ENCODE measurements at places on chromosomes 11 and 22.

DNA sequence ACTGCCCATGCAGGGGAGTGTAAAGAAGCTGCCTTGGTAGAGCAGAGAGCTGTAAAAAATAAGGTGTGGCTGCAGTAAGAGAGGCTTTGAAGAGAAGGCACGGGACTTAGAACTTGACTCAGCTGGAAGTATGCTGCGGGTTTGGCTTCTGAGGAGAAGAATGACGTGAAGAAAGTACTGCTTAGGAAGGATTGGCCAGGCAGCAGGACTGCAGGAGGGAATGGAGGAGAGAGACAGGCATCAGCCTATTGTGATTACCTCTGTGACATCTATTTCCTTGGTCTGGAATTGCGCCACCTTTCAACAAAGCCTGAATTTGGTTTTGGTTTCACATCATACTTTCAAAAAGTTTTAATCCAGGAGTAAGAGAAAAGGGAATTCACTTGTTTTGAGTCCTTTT lies 22.5 kb downstream of the PRRG4 start:
- DNase-seq, result no peak

GRCh38 chr11:116930177-116930576 lies 92.8 kb upstream of the APOA1 start:
- DNase-seq, result no peak

GRCh38 chr11:117638911-117639543 lies 158.0 kb downstream of the DSCAML1 start:
- no peak for DNase-seq

- no peak for DNase-seq
These were observed 8.3 kb downstream of the PLXNB2 start for GRCh38 chr22:50298937-50299784.

All from islet precursor cell (in vitro differentiated cells).